ENCODE measurements at places on chromosomes 12 and 14. TPM values are rescaled to one million over a fixed set of nuclear protein-coding genes. Genes with fewer than 3 reads are reported as not detected.

The GPR84 gene
- not detected for total RNA-seq

GRCh38 chr12:12749433-12749832 lies 32.3 kb downstream of the CDKN1B start:
- DNase-seq: no peak

- DNase-seq: no peak
These were observed 2.8 kb downstream of the TGM1 start for GRCh38 chr14:24260026-24260779.

GRCh38 chr12:69330475-69331473 lies 17.4 kb upstream of the LYZ start:
- DNase-seq: no peak

The MGST1 gene
- total RNA-seq: 17.8 TPM

The CLEC1B gene
- not detected for total RNA-seq

DNA sequence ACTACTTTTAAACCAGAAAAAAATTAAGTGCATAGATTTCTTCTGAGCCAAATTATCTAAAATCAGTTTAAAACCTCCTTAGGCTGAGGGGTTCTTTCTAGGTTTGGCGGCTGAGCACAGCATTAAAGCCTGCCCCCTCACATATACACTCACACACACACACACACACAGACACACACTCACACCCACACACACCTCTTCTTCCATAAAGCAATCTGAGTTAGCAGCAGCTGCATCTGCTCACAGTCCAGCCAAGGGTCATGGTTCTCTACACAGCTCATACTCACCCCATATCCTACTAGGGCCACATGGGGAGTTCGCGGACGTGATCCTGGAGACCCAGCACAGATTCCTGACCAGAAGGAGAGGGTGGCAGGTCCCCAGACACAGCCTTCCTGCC lies 12.4 kb downstream of the SYNDIG1L start:
- DNase-seq: no peak

GRCh38 chr14:22598896-22599244 lies 770 bp downstream of the ABHD4 start:
- no peak for DNase-seq

GRCh38 chr14:87334997-87335685 lies 657.8 kb downstream of the GALC start:
- DNase-seq: no peak

- DNase-seq: no peak
These were observed 204.6 kb upstream of the PLXNC1 start for GRCh38 chr12:93943780-93944179.

DNA sequence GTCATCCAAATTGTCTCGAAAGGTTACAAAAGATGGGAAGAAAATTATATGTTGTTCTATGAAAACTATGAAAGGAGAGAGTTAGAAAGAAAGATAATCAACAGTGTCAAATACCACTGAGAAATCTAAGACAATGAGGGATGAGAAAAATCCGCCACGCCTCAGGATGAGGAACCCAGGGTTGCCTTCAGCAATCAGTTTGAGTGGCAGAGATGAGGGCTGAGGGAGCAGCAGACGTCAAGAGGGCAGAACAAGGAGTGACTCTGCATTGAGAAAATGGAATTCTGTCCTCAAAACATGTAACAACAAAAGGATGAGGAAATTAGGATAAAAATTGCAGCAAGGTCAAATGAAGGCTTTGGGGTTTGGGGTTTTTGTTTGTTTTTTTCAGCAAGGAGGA lies 18.3 kb upstream of the OXA1L start:
- no peak for DNase-seq

The FOXG1 gene
- not detected for total RNA-seq

GRCh38 chr12:121774968-121775474 lies 18.5 kb downstream of the RHOF start:
- DNase-seq: no peak

GRCh38 chr12:117842630-117843029 lies 126.2 kb downstream of the KSR2 start:
- DNase-seq: no peak

- no peak for DNase-seq
These were observed 34.7 kb upstream of the AP4S1 start for GRCh38 chr14:30990770-30991169.

DNA sequence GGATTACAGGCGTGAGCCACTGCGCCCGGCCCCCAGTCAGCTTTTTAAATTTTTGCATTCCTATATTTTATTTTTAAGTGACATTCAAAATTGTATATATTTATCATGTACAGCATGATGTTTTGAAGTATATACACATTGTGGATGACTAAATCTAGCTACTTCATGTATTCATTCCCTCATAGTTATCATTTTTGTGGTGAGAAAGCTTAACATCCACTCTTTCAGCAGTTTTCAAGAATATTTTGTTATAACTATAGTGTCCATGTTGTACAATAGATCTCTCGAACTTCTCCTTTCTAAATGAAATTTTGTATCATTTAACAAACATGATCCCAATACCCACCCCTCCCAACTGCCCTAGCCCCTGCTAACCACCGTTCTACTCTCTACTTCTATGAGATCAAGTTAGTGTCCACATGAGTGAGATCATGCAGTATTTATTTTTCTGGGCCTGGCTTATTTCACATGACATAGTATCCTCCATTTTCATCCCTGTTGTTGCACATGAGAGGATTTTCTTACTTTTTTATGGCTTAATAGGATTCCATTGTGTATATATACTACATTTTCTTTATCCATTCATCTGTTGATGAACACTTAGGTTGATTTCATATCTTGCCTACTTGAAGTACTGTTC lies 8.8 kb upstream of the HEBP1 start:
- DNase-seq: no peak

DNA sequence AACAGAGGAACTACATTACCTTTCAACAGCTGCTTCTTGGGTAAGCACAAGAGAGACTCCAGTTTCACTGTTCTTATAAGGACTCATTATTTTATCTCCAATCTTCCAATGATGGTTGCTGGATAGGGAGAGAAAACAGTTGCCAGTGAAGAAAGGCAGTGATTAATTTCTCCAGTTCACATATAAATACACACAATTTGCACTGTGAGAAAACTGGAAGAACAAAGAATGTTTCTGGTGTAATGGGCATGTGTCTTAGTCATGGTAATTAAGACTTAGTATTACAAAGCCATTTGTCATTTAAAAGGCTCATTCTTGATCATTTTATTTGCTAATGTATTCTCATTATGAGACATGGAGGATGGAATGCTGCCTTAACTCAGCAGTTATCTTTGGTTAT lies 78.0 kb upstream of the FAR2 start:
- no peak for DNase-seq

DNA sequence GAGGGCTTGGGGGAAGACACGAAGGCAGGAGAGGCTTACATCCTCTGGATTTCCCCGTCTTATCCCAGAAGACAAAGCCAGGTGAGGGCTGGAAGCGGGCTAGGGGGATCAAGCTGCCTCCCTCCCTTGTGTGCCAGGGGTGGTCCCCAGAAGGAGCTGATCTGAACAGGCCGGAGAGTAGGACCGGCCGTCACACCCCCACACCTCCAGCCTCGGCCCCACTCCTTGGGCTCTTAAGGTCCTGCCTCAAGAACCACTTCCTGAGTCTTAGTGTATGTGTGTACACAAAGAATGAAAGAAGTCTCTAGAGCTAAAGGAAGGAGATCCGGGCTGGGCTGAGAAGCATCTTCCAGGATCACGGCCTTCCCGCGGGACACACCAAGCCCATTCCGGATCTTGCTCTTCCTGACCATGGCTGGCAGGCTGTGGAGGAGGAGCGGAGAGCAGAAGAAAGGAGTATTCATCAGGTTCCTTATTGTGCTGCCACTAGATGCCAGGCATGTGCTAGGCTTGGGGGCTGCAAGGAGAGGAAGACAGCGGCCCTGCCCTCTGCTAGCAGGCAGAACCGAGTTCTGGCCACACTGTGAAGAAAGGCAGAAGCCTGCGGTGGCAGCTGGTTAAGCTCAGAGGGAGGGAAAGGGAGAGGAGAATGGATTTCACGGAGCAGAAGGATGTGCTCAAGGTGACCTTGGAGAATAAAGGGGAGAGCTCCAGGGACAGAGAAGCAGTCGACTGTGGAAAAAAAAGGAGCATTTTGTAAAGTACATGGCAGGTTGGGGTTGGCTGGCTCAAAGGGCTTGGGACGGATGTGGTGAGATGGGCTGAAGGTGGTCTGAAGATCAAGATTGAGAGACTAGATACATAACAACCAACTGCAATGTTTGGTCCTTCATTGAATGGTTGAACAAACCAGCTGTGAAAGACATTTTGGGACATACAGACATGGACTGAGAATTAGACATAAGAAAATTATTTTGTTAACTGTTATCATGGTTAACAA lies 1.3 kb upstream of the CD63 start:
- no peak for DNase-seq

- no peak for DNase-seq
These were observed 19.1 kb downstream of the BBS10 start for GRCh38 chr12:76329159-76329558.

GRCh38 chr14:70563869-70564268 lies 29.1 kb upstream of the ADAM20 start:
- no peak for DNase-seq

The BBOF1 gene
- 8.0 TPM for total RNA-seq

- DNase-seq: no peak
These were observed 358.4 kb upstream of the SOX5 start for GRCh38 chr12:24307716-24308335.

DNA sequence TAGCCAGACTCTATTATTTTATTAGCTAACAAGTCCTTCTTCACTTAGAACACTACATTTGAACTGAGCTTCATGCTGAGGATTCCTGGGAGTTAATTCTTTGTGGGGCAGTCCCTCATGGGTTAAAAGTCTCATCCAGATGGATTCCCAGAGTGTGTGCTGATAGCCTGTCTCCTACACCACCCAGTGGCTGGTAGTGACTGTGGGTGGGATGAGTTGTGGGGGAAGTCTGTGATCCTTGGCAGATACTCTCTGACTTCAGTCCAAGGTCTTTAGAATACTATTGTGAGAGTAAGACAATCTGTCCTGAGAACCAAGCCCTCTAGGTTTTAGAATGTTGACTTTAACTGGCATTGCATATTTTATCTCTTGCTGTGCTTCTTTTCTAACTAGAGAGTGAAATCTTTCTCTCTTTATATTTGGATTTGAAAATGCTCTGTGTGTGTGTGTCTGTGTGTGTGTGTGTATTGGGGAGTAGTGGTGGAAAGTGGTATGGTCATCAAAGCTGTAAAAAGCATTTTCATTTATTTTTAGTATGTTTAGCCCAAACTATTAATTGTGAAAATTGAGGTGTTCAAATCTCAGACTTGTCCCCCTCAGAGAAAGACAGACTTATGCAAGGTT lies 37.3 kb downstream of the AKAP6 start:
- no peak for DNase-seq

- DNase-seq: no peak
These were observed 29.8 kb downstream of the OR10P1 start for GRCh38 chr12:55666508-55666907.

DNA sequence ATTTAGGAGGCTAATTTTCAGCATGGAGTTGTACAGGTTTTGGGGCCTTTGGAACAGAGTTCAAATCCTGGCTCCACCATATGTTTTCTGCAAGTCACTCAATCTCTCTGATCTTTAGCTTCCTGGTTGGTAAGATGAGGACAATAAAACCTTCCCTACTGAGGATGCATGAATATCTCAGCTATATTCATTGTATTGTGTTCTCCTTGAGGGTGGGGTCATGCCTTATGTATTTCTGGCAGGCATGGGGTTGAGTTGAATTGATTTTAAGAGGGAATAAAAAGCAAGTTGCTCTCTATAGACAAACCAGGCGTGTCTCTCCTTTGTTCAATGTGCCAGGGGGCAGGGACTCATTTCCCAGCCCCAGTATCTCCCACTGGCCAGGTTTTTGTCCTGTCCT lies 173.1 kb downstream of the C12orf75 start:
- DNase-seq: no peak

DNA sequence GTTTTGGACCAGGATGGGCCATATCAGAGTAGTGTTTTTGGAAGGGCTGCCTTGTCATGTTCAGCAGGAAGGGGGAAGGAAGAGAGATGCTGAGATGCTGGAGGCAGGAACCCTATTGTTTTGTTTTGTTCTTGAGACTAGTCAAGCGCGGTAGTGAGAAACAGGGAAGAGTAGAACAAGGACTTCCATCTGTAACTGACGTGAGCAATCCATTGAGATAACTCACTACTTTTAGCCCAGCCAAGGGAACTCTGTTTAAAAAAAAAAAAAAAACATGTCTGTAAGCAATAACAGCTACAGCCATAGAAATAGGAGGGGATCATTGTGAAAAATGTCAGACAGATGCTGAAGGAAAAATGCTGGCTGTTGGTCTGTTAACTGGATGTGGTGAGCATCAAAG lies 34.0 kb downstream of the CD9 start:
- no peak for DNase-seq

DNA sequence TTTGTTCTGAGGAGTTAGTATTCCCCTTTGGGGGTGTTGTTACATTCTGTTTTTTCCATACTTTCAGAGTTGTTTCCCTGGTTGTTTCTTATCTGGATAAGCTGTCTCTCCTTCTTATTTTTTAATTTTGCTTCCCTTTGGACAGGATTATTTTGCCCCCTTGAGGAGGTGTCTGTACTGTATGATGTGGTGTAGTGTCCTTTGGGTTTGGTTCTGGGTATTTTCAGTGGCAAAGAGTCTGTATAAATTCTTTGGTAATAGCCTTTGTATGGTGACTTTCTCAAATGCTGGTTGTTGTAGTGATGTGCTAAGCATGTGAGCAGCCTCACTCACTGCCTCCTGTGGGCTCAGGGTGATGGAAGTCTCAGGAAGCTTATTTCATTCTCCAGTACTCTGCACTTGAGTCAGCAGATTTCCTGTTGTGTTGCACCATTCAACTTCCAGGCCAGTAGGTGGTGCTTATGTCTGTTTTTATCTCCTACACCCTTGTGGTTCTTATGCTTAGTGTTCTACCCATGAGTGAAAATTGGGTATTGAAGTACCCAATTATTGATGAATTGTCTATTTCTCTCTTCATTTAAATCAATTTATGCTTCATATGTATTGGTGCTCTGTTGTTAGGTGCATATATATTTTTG lies 103.3 kb upstream of the PMCH start:
- DNase-seq: no peak

The PZP gene
- total RNA-seq: not detected

DNA sequence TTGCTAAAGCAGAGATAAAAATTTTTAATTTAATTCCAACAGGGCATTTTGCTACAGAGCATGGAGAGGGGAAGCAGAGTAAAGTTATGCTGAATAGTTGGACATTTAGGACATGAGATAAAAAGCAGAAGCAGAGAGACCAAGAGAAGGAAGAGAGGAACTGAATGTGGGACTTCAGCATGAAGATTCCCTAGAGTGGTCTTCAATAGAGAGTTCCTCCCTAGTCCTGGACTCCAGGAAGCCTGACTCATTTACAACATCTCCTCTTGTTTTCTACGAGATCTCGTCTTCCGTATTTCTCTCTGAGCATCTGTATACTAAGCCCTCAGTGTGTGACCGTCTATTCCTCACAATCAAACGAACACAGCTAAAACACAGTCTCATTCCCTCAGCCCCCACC lies 35.2 kb upstream of the IFT81 start:
- no peak for DNase-seq

- DNase-seq: no peak
These were observed 18.0 kb upstream of the APPL2 start for GRCh38 chr12:105253866-105254513.

DNA sequence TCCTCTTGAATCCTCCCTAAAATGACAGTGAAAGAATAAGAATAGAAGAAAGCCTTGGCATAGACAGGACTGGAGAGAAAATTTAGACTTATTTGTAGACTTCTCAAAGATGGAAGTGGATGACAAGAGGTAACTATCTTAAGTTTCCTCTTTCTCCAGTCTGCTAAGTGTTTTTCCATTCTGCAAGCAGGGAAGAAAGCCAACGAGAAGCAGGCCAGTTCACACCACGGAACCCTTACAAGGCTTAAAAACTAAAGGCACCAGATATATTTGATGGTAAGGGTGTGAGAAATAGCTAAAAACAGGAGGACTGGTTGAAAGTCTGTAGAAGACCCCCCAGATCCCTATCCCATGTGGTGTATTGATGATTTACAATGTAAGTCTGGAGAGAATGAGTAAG lies 82.9 kb upstream of the GPHB5 start:
- no peak for DNase-seq

Measured in osteocyte (in vitro differentiated cells).